Stimulated activated CD8-positive, alpha-beta memory T cell treated with anti-CD3 and anti-CD28 coated beads, Interleukin-4, amount 100 ng/mL, for 48 hours (primary cell): ENCODE measurements at places on chromosomes 11 and 22.

DNA sequence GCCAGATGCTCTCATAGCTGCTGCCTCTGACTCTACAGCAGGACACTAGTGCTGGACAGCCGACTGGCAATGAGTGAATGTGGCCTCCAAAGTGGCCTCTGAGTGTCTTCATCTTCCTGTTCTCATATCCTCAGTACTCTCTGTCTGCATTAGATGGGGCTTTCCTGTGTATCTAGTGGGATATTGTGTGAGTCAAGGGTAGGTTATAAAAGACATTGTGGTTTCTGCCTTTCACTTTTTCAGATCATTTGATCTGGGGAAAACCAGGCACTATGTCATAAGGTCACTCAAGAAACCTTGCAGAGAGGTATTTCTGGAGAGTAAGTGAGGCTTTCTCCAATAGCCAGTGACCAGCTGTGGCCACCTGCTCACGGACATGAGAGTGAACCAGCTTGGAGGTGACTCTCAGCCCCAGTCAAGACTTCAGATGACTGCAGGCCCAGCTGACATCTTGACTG, 333.6 kb upstream of the NCAM1 start:
- DNase-seq = no peak

GRCh38 chr22:38455530-38456271, 702 bp upstream of the KCNJ4 start:
- DNase-seq = peak; percentile 40

DNA sequence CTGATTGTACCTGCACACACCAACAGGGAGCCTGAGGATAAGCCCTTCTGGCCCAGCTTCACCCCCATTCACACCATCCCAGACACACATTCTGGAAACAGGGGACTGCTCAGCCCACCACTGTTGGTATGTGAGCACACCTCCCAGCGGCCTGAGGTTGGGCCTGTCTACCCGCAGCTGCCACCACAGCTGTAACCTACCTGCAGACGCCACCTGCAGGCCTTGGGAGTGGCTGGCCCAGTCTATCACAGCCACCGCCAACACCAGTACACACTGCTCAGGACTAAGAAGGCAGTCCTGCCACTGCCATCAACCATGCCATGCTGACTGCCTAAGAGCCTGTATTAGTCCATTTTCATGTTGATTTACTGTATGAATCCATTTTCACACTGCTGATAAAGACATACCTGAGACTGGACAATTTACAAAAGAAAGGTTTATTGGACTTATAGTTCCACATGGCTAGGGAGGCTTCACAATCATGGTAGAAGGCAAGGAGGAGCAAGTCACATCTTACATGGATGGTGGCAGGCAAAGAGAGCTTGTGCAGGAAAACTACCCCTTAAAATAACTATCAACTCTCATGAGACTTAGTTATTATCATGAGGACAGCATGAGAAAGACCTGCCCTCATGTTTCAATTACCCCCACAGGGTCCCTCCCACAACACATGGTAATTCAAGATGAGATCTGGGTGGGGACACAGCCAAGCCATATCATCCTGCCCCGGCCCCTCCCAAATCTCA, 30.6 kb downstream of the RSF1 start:
- no peak for DNase-seq

DNA sequence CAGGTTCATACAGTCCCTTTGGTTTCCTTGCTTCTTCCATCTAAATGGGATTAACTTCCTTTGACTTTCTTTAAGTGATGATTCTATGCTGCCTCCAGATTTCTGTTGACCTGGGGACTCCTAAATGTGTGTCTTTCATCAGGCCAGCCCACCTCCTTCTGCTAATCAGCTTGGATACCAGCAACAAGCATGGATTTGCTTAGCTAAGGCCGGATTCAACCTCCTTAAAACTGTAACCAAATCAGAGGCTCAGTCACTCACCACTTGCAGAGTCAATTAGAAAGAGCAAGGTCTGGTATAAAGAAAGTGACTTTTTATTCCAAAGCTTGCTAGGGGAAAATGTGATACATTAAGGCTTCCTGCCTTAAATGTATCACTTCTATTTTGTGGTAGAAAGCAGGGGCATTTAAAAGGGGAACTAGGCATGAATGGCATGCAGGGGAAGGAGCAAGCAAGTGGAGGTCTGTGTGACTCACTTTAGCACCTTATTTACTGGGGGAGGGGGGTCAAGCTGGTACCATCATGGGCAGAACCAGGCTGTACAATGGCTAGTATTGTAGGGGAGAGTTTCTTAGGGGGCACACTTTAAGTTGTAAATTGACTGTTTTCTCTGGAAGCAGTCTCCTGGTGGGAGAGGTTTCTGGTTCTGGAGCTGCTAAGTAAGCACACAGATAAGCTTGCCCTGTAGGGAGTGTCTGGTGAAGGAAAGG, 239.0 kb upstream of the PDGFD start:
- no peak for DNase-seq

DNA sequence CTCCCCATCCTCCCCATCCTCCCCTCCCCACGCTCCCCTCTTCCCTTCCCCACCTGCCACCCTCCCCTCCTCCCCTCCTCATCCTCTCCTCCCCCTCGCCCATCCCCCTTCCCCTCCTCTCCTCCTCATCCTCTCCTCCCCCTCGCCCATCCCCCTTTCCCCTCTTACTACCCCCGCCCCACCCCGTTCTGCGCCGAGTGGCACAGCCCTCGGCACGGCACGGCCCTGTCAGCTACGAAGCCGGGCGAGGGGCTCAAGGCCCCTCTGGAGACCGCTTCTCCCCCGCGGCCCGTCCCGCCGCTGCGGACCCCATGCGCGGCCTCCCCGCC, 449.9 kb downstream of the OPCML start:
- peak; percentile 37 for DNase-seq

DNA sequence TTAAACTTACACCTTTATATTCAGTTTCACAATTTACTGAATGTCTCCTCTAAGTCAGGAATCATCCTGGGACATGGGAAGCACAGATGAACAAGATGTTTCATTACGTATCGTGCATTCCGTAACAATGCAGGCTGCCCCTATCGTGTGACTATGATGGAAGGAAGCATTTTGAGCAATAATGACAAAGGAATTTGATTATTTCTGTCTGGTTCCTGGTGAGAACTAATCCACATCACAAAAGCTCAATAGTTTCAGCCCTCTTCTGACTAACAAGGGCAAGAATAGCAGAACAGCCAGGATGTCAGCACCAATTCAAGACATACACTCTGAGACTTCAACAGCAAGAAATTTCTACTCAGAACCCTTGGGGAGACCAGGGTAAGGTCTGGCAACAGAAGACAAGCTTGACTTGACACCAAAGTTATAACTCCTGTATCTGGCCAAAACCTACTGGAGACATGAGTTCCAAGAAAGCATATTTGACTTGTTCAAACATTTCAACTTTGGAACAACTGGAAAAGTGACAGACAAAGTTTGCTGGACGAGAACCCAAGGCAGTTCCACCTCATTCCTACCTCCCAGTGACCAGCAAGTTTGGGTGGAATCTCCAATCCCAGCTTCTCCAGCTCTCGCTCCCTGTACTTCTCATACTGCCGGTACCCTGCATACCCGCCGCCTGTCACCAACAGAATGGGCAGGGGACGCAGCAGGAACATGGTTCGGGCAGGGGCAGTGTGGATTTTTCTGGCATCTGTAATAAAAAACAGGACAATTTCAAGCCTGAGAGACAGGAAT, 14.3 kb downstream of the PISD start:
- DNase-seq = no peak

DNA sequence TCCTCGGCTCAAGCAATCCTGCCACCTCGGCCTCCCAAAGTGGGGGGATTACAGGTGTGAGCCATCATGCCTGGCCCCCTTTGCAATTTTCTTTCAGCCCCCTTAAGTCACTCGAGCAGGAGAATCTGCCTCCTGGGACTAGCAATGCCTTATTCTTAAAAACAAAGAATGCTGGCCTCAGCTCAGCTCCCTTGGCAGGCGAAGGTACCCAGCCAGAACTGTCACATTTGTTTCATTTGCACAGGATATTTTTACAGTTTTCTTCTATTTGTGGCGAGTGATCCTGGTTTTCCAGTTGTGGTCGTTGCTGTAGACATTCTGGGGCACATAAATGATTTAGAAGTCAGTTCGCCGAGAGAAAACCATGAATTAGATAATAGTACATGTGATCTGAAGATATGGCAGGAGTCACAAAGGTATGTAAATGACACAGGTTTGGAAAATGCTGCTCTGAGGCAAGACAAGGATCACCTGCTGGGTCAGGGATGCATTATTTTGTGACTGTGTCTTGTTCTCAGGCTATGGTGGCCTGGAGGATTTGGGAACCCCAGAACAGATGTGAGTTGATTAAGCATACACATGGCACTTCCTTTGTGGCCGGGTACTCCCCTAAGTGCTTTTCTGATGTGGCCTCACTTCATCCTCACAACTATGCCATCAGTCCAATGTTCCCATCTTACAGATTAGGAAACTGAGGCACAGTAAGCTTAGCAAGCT, 51.2 kb upstream of the SLC22A12 start:
- no peak for DNase-seq

GRCh38 chr11:57762235-57762861, 746 bp downstream of the CTNND1 start:
- DNase-seq = no peak

- peak; percentile 35 for DNase-seq
These were observed 12.4 kb downstream of the SEC14L3 start for GRCh38 chr22:30459181-30460052.

DNA sequence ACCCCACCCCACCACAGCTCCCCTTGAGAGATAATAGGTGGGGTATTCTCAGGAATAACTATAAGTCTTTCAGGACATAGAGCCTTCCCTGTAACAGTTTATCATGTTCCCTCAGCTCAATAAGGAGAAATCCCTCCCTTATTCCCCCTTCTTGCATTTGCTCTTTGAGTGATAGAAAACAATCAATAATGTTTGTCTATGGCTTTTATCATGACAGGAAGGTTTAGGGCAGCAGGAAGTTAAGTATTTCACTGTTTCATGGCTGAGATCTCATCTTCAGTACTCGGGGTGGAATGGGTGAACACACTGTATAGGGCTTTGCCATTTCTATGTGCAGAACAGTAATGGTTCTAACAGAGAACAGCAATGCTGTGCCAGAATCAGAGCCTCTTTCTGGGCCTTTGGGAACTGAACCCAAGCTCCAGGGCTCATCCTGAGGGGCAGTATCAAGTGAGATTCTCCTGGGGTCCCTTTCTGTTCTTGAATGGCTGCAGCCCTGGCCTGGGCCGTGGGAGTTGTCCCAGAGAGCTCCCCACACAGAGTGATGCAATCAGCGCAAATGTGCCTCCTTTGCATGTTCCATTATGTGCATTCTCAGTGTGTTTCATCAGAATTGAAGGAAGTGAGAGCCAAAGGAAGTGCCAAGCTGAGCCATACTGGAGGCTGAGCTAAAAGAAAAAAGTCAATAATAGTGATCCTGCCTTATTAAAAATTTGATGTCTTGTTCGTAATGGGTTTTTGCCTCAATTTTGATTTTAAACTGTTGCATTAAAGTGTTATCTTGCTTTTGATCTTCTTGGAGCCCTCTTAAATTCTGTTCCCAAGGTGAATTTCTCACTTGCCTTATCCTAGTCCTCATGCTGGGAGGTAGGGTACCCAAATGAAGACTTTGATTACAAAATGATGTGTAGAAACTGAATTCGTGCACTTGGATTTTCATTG, 2.9 kb upstream of the CYP2R1 start:
- no peak for DNase-seq

- DNase-seq = peak; percentile 16
These were observed 607 bp upstream of the ROBO4 start for GRCh38 chr11:124898263-124898680.

DNA sequence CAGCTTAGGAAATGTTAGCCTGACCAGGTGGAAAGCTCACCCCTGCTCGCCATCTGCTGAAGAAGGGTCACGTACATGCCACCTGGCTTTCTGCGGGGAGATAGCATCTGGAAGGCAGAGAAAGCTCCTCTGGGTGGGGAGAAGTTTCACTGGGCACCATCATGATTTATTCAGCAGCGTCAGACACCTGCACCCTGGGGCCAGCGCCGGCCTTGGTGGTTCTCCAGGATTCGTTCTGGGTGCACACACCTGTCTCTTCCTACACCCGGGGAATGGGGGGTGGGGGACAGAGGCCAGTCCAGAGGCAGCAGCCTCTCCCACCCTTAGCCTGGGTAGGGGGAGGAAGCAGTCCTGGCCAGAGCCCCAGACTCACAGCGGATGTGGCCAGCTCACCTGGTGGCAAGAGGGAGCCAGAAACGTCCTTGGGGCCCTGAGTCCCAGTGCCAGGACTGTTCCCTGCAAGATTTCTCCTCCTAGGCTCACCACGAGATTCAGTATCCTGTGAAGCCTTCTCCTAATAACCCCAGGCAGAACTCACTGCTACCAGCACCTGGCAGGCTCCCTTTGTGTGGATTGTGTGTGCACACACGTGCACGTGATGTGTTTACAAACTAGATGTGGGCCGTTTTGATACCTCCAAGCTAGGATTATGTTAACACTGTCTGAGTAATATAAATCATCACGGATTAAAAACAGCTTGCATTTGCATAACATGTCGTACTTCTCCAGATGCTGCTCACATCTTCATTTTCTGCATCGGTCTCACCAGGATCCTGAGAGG, 17.3 kb upstream of the RASD2 start:
- no peak for DNase-seq

DNA sequence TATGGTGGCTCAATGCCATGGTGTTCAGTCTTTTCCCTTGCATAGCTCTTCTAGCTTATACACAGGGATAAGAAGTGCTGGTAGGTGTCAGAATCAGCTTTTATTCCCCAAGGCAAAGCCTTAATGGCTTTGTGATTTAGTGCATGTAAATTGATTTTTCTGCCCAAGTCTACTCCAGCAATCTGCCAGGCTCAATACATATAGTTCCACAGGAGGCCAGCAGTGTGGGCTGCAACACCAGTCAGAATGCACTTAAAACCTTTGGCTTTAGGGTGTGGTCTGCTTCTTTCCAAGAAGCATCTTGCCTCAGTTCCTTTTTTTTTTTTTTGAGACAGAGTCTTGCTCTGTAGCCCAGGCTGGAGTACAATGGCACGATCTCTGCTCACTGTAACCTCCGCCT, 14.5 kb upstream of the CAPRIN1 start:
- DNase-seq = no peak

DNA sequence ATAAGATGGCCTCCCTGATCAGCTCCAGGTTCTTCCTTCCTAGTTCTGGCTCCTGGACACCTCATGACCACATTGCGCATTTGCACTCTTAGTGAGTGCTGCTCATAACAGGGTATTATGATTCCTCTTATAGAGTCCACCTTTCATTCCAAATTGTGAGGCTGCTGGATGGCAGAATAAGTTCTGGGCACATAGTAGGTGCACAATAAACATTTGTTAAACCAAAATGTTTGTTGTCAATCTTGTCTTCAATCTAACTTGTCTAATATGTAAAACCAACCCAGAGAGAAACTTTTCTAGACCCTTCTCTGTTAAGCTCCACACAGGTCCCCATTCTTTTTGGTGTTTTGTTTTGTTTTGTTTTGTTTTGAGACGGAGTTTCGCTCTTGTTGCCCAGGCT, 22.6 kb upstream of the ZBTB16 start:
- no peak for DNase-seq

- DNase-seq = no peak
These were observed 10.5 kb downstream of the KLHL35 start for GRCh38 chr11:75422248-75423231.

- DNase-seq = peak; percentile 74
These were observed 13.2 kb downstream of the OTUB1 start for GRCh38 chr11:63999349-64000025.

GRCh38 chr11:114330373-114330772, 34.2 kb downstream of the NNMT start:
- DNase-seq = no peak
